ENCODE measurements at places on chromosomes 11 and 22. TPM values are rescaled to one million over a fixed set of nuclear protein-coding genes. Genes with fewer than 3 reads are reported as not detected.

The CARD18 gene
- not detected for total RNA-seq

The GAL gene
- total RNA-seq = 1.0 TPM

The C1QTNF5 gene
- not detected for total RNA-seq

The TENM4 gene
- not detected for total RNA-seq

The THY1 gene
- total RNA-seq = 37.3 TPM

The LRRC10B gene
- 0.07 TPM for total RNA-seq

The FOLH1 gene
- not detected for total RNA-seq

The CRYAB gene
- total RNA-seq = not detected

The ASPHD2 gene
- 14.2 TPM for total RNA-seq

The MYEOV gene
- not detected for total RNA-seq

The SYT7 gene
- 0.09 TPM for total RNA-seq

The DGAT2 gene
- total RNA-seq = 3.0 TPM

The TBC1D10A gene
- 26.8 TPM for total RNA-seq

The JAM3 gene
- total RNA-seq = 2.4 TPM

The MISFA gene
- total RNA-seq = 2.0 TPM

All from activated T-helper 2 cell treated with anti-CD3 and anti-CD28 coated beads, Interferon-gamma antibody, Interleukin-2, Interleukin-4, amounts not matched to agents 10 μg/mL and 5 μg/mL and 100 μg/mL, durations not matched to agents 14 hours and 24 hours and 36 hours (primary cell).